Spinal cord (tissue), 10 donors: ENCODE measurements at places on chromosomes 16 and 17. TPM values are rescaled to one million over a fixed set of nuclear protein-coding genes. Genes with fewer than 3 reads are reported as not detected.

GRCh38 chr17:71500761-71501555 is 619.9 kb upstream of the SOX9 start:
- no peak for DNase-seq

DNA sequence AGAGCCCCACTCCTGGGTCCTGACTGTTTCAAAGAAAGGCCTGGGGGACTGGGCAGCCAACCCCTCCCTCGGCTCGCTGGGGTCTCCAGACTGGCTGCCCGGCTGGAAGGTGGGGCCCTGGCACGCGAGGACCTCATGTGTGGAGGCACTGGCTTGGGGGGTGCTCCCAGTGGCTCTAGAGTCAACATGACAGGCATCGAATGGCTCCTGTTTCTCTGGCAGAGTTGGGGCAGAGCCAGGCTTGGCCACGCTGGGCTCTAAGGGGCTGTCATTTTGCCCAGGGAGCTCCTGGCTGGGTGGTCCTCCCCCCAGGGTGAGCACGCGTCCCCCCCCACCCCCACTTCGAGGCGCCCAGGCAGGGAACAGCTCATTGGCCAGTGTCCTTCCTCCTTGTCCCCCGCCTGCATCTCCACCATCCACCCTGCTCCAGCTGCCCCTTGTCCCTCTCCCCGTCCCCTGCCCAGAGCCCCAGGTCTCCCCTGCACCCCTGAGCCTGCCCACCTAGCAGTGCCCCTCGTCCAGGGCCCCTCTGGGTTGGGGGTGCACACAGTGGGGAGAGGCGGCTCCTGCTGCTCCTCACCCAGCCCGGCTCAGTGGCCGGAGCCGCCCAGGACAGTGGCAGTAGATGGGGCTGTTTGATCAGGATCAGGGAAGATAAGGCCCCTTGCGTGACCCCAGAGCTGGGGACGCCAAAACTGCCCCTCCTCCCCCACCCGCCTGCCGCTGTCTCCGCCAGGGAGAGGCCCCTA is 2.7 kb downstream of the GCGR start:
- DNase-seq = no peak

- DNase-seq = no peak
These were observed 12.9 kb upstream of the BBS2 start for GRCh38 chr16:56532714-56533113.

DNA sequence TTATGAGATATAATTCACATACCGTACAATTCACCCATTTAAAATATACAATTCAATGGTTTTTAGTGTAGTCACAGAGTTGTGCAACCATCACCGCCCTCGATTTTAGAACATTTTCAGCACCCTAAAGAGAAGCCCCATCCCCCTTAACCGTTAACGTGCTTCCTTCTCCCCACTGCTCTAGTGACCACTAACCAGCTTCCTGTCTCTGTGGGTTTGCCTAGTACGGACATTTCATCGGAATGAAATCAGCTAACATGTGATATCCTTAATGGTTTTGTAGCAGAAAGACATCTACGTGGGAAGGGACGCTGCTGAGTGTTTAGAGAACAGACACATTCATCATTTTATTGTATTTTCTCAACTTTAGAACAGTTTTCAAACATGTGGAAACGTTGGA is 80.8 kb upstream of the HSBP1 start:
- no peak for DNase-seq

DNA sequence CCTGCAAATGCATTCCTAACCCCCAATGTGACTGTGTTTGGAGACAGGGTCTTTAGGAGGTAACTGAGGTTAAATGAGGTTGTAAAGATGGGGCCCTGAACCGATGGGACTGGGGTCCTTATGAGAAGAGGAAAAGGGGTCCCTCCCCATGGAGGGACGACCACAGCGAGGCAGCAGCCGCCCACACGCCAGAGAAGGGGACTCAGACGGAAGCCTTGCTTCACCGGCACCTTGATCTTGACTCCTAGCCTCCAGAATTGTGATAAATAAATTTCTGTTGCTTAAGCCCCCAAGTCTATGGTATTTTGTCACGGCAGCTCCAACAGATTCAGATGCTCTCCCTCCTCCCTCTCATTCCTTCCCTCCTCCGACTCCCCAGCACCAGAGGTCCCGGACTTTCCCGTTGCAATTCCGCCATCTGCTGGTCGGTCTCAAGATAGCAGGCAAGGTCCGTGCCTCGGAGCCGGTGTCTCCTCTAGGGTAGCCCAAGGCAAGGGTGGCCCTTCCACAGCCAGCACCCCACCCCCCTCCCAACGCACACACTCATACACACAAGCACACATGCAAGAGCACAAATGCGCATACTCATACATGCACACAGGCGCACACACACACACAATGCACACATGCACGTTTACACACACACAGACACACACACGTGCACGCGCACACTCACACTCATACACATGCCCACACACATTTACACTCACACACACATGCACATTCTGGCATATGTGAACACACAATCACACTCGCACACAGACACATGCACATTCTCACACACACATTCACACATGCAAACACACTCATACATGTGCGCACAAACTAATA is 23.1 kb upstream of the C16orf78 start:
- DNase-seq = peak; percentile 61

Gene ARL4D
- 13.3 TPM for total RNA-seq
